Stomach (tissue), 19 donors: ENCODE measurements at places on chromosomes 7 and 10.

DNA sequence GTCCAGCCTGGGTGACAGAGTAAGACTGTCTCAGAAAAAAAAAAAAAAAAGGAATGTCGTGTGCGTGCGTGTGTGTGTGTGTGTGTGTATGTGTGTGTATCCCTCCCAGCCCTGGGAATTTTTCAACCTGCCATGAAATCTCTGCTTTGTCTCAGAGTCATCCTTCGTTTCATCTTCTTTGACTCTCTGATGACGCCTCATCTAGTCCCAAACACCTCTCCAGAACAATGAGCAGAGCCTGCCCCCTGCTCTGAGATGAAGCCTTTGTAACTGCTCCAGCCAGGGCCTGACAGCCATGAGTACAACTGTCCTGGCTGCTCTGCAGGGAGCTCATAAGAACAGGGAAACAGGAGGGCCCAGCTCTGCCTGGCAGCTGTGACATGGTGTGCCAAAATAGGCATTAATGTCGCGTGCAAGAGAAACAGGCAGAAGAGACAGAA lies 149.5 kb downstream of the FAM107B start:
- peak; percentile 36 for DNase-seq

DNA sequence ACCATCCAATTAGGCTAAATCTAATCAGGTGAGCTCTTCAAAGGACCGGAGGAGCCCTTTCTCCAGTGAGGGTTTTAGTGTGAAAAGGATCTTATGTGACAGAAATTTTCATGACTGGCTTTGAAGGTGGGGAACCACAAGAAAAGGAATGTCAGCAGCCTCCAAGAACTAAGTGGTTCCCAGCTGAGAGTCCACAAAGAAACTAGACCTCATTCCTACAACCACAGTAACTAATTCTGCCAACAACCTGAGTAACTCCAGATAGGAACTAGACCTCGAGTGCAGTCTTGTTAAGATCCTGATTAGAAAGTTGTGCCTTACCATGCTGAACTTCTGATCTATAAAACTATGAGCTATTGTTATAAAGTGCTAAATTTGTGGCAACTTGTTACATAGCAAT lies 51.3 kb downstream of the PCLO start:
- no peak for DNase-seq

- DNase-seq: no peak
Observed at GRCh38 chr10:112735041-112735695, 214.9 kb upstream of the TCF7L2 start.

DNA sequence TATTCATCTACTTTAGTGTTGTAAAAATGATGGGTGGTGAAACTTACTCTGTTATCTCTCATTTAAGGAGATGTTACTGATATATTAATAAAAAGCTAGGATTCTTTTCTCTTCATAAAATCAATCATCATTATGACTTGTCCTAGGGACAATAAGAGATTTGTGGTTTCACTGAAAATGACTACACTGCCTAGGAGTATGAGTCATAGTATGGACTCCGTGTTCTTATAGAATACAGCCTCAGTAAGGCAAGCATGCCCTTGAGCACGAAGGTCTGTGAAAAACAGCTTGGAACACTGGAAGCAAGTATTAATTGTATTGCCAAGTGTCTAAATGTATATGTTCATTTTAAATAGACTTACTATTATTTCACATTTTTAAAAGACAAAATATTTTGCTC lies 749.2 kb upstream of the PCDH15 start:
- DNase-seq: no peak

DNA sequence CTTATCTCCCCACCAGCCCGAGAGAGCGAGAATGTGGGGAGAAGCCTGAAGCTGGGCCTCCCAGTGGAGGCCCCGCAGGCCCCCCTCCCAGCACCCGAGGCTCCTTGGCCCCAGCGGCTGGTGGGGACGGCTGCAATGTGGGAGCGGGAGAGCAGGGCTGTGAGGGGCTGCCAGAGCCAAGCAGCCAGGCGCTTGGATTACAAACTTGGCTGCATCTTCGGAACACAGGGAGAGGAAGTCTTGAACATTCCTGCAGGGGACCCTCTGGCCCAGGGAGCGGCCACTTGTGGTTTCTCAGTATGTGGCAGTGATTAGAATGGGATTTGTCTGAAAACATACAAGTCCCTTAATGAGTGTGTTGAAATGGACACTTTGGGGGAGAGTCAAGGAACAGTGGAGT lies 23.2 kb downstream of the ELN start:
- peak; percentile 64 for DNase-seq

GRCh38 chr7:77473229-77474005 lies 57.3 kb upstream of the GSAP start:
- no peak for DNase-seq

DNA sequence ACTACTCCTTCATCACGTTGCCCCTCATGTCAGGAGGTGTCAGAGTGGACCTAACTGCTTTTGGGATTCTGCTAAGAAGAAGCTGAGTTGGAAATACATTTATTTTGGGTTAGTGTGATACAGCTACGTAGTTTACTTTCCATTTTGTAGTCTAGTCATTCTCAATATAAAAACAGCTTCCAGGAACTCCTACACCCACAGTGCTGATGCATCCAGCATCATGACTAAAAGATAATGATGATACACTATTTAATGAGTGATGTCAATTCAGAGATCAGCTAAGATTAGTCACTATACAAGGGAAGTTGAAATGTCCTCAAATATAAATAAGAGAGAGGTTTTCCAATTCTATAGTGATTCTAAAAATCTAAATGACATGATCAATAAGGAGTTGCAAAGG lies 264.2 kb upstream of the SLC26A5 start:
- no peak for DNase-seq

GRCh38 chr7:111499027-111499426 lies 63.3 kb downstream of the IMMP2L start:
- no peak for DNase-seq

DNA sequence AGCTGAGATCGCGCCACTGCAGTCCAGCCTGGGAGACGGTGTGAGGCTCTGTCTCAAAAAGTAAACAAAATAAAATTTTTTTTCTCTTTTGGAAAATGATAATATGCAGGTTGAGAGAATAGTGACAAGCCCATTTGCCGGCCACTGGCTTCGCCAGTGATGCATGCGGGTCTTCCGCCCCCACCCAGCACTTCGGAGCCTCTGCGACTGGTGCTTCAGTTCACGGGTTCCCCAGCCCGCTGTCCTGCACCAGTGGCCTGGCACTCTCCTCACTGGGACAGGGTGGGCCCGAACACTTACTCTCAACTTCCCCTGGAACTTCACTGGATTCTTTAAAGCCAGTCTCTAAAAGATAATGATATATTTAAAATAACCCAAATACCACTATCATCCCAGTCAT lies 2.7 kb downstream of the SUN1 start:
- DNase-seq: no peak

GRCh38 chr7:127941476-127942210 lies 89.6 kb downstream of the LRRC4 start:
- no peak for DNase-seq

GRCh38 chr10:68474021-68474420 lies 2.2 kb upstream of the DNA2 start:
- no peak for DNase-seq

GRCh38 chr7:134836447-134836846 lies 57.0 kb downstream of the CALD1 start:
- DNase-seq: no peak

GRCh38 chr7:7706101-7706511 lies 12.3 kb downstream of the RPA3 start:
- no peak for DNase-seq

GRCh38 chr7:15571301-15571878 lies 9.6 kb upstream of the AGMO start:
- no peak for DNase-seq

DNA sequence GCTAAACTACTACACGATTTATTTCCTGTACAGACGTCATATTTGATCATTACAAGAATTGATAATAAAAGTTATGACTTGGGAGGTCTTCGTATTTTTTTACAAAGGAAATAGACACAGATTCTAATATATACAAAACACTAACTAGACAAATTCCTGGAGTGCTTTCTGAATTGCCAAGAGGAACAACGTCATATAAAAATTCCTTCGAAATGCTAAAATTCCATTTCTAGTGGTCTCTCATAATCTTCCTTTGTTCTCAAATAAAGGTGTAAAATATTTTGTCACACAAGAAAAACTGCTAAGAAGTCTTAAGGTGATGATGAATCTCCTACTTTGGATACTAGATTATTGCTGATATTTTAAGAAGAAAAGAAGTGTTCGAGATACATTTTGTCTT lies 85.4 kb downstream of the CDK6 start:
- DNase-seq: no peak

DNA sequence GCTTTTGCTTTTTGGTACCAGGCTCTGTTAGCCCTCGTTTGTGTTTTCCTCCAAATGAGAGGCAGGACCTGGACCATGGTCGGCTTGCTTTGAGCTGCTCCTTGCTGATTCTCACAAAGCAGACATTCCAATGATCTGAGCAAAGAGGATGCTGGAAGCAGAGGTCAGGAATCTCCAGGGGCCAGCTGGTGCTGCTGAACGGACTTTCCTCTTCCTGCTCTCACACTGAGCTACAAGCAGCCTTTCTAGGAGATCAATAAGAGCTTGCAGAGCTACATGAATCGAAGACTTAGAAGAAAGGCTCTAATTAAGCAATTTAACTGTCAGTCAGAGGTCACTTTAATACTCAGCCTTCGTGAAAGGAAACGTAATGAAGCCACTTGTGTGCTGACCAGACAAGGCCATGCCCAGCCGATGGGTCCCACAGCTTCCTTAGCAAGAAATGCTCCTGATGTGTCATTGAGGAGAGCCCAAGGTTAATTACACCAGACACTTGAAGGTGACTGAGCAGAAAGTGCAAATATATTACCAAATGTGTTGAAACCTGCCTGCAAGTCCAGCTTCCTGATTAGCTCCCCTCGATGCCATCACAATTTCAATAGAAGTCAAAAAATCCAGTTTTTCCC lies 151.3 kb upstream of the RSU1 start:
- DNase-seq: no peak

DNA sequence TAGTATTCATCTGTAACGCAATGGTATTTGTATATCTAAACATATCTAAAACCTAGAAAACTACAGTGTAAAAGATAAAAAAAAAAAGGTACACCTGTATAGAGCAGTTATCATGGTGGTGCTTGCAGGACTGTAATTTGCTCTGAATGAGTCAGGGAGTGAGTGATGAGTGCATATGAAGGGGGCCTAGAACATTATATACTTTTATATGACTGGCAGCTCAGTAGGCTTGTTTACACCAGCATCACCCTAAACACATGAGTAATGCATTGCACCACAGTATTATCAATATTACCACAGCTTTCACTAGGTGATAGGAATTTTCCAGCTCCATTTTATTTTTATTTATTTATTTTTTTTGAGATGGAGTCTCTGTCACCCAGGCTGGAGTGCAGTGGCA lies 40.8 kb downstream of the TRIM24 start:
- no peak for DNase-seq

DNA sequence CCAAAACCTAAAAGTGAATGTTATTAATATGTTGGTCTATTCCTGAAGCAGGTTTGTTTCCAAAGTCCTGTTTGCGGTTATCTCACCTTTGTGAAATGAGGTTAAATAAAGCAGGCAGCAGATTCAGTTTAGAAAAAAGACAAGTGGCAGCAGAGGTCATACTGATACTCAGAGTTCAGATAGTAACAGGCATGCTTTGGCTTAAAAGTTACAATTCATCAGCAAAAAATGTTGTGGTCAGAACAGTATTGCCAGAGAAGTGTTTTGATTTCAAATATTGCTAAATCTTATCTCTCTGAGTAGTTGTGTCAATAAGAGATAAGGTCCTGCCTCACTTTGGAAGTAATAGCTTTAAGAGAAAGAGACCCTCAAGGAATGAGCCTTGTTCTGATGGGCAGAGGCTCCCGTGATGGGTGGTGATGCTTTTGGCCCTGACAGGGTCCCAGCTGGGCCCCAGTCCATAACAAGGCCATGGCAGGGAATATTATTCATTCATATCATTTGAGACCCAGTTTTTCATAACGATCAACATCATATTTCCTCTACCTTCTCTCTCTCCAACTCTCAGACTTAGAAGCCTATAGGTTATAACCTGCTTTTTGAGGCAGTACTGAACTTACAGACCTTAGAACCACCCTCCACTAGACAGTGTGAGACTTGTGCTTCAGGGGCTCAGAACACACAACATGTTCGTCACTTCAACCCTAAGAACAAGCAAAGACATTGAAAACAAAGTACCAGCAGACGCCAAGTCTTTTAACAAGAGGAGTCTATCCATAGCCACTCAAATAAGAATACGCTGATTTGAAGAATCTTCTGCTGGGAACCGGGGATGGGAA lies 58.5 kb upstream of the AHR start:
- no peak for DNase-seq

DNA sequence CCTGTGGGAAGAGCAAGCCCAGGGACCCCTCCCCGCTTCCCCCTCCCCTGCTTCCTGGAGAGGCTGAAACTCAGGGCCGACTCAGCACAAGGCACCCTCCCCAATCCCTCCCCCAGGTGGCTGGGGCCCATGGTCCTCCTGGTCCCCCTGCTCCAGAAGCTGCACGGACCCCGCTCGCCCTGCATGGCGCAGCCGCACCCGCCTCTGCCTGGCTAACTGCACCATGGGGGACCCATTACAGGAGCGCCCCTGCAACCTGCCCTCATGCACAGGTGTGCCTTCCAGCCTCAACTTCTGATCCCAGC lies 19.7 kb upstream of the ZNF862 start:
- DNase-seq: no peak

DNA sequence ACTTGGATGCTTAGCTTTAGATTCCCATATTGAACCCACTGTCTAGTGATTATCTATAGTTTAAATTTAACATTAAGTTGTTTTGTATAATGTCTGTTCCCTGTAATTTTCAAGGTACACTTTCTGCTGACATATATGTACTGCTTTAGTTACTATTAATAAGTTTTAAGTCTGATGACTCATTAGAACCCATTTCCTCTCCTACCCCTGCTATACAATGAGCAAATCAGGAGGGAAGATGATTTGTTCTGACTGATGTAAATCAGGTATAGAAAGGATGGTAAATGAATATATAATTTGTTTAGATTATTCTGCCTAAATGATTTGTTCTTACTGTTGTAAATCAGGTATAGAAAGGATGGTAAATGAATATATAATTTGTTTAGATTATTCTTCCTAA lies 691.8 kb downstream of the NXPH1 start:
- DNase-seq: no peak

GRCh38 chr10:97207756-97208346 lies 22.1 kb upstream of the SLIT1 start:
- peak; percentile 29 for DNase-seq

- no peak for DNase-seq
Observed at GRCh38 chr7:129187681-129188371, 607 bp upstream of the SMO start.

DNA sequence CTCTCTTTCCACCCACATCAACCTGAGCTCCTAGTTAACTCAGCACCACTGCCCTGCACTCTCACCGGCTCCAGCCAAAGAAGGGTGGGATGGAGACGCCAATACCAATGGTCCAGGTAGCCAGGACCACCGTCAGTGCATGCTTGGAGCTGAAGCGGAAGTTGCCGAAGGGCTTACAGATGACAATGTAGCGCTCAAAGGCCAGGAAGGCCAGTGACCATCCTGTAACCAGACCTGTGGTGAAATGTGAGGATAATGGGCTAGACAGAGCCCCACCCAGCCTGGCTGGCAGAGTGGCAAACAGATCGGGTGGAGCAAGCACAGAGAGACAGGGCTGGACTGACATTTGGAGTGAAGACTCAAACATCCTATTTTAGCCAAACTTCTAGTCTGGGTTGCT lies 673 bp downstream of the OPN1SW start:
- DNase-seq: no peak

GRCh38 chr7:10672186-10672585 lies 301.5 kb upstream of the PHF14 start:
- DNase-seq: no peak

- DNase-seq: no peak
Observed at GRCh38 chr7:100446040-100446439, 9.7 kb upstream of the PPP1R35 start.

- no peak for DNase-seq
Observed at GRCh38 chr10:43361547-43362190, 9.8 kb upstream of the FXYD4 start.
